Activated naive CD8-positive, alpha-beta T cell treated with anti-CD3 and anti-CD28 coated beads, Interleukin-2, amount 50 U/mL, for 16 hours (primary cell): ENCODE measurements at places on chromosomes 12 and 14.

- DNase-seq = no peak
Observed at GRCh38 chr14:38210587-38211216, 3.0 kb downstream of the SSTR1 start.

DNA sequence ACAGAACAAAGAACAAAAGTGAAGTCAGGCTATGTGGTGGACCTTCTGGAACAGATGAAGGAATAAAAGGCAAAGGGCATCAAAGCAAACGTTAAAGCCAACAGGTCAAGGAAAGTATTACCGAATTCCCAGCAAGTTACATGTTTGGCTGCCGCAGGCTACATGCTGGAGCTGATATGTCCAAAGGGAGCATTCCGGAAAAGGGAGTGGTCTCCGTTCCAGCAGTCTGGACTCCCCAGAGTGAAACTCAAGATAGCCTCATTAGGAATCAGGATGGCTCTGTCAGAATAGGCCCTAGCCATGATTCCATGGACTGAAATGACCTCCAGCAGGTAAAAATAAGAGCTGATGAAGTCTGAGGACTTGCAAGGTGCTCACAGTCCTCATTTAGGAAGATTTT, 379.8 kb upstream of the PRICKLE1 start:
- no peak for DNase-seq

- DNase-seq = no peak
Observed at GRCh38 chr12:58034311-58034710, 92.9 kb downstream of the ATP23 start.

- no peak for DNase-seq
Observed at GRCh38 chr12:48118284-48118871, 786 bp upstream of the PFKM start.

DNA sequence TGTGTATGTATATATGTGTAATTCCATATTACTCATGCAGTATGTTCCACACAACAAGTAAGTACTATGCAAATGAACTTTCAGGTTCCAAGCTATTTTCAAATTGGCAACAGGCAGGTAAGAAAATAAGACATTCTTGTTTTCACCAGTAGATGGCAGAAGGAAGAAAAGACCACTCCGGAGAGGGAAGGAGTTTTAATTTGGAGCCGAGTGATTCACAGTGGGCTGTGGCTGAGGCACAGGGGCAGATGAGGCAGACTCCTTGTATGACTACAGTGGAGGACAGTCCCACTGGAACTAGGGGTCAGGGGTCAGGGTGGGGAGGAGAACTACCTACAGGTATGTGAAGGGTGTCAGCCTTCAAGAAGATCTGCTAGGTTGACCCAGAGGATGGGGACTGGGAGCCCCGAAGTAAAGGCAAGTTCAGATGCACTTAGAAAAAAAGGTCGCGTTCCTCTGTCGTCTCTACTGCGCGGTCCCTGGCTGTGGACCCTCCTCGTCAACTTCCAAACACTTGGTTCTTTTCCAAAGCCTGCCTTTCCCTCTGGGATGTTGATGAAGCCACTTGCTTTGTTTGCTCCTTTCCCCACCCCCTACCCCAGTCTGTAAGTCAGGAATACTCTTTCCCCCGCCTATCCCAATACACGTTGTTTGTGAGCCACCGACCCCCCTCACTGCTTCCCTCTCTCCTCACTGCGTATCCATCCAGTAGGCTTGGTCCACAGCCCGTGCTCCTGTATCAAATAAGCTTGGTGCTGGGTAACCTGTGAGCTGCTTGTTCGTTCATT, 24.1 kb downstream of the DDX47 start:
- no peak for DNase-seq

DNA sequence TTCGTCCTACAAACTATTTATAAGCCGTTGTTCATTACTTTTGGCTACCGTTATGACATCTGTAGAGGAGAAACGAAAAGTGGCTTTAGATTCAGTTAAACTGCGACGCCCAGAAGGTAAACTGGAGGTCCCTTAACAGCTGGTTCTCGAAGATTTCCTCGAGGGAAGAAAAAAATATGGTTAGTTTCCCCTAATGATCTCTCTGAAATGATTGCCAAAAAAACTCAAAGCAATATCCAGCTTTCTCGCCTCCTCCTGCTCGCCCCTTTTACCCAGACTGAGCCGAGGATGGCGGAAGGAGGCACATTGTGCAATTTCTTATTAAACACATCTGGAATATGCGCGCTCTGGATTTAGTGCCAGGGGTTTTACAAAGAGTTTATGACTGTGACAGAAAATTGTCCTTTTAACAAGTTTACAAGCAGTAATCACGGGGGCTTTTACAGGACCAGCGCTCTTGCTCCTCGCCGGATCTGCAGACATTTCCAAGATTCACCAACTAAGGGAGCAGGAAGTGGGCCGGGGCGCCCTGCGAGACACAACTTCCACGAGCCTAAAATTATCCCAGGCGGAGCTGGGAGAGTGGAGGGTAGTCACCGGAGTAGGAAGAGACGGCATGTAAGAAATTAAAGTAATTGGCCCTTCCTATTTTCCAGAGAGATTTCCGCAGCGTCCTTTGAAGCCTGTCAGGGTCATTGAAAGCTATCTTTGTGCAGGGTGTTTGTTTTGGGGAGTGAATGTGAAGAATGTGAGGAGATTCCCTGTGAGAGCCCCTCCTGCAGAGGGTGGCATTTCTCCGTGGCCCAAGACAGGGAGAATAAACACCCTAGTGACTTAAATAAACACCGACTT, 5.6 kb downstream of the SIX1 start:
- no peak for DNase-seq

DNA sequence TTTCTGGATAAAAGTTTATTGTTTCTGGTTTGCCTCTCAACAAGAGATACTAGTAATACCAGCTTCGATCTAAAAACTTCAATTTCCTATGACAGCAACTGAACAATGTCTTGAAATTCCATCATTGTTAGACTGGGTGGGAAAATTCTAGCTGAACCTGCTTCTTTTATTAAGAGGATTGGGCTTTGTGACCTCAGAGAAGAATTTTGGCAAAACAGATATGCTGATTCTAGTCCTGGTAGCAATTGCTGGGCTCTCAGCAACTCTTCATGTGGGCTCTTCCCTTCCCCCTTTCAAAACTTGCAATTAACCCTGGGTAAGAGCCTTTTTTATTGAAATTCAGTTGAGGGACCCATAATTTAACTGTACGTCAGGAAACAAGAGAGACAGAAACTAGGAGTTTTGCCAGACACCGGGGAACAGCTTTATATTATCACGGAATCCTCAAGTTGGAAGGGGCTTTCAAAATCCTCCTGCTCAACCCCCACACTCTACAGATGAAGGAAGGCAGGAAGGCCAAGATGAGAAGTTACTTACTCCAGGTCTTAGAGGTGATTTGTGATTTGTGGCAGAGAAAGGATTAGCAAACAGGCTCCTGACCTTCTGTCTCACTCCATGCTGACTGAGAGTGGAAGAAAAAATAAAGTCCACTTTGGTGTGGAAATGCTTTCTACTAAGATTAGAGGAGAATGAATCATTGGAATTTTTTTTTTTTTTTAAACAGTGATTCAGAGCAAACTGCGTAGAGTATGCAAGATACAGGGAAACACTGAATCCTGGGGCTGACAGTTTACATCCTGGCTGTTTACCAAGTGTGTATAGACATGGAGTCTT, 239.0 kb upstream of the ATP2B1 start:
- DNase-seq = no peak

GRCh38 chr14:50649691-50650090, 18.4 kb downstream of the SAV1 start:
- DNase-seq = no peak

- no peak for DNase-seq
Observed at GRCh38 chr12:24947541-24948419, 1.1 kb downstream of the BCAT1 start.

- no peak for DNase-seq
Observed at GRCh38 chr14:105907276-105907675, 380.9 kb downstream of the TMEM121 start.

- no peak for DNase-seq
Observed at GRCh38 chr12:27578689-27579372, 54.8 kb downstream of the PPFIBP1 start.

GRCh38 chr14:106039400-106039799, 513.0 kb downstream of the TMEM121 start:
- peak; percentile 25 for DNase-seq

- DNase-seq = no peak
Observed at GRCh38 chr12:109858764-109859163, 21.6 kb downstream of the GLTP start.

DNA sequence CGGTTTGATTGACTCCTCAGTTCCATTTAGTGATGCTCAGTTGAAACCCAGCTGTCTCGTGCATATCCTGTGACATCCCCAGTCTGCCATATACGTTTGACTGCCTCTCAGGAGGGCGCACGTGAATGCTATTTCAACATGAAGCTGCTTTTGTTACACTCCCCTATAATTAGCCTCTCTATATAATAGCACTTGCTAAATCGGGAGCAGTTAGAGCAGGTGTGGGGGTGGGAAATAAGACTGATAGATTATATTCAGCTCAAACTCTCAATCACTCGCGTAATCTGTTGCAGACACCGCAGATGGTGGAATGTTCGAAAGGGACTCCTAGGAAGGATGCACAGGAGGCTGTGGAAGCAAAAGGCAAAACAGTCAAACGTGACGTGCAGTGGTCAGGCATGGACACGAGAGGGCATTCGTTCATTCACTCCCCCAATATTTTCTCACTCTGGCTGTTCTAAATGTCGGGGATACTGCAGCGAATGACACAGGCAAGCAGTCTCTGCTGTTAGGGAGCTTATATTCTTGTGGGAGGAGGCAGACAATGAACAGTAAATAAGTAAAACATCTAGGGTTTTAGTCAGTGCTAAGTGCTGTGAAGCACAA, 29.8 kb downstream of the KCNA1 start:
- DNase-seq = no peak
